ENCODE measurements at places on chromosomes 3 and 15.
A peak's percentile ranks its signal among the peaks of the same experiment; 100 is the strongest.

- DNase-seq: peak; percentile 5
These were observed 223.0 kb downstream of the NSUN3 start for GRCh38 chr3:94285872-94286271.

DNA sequence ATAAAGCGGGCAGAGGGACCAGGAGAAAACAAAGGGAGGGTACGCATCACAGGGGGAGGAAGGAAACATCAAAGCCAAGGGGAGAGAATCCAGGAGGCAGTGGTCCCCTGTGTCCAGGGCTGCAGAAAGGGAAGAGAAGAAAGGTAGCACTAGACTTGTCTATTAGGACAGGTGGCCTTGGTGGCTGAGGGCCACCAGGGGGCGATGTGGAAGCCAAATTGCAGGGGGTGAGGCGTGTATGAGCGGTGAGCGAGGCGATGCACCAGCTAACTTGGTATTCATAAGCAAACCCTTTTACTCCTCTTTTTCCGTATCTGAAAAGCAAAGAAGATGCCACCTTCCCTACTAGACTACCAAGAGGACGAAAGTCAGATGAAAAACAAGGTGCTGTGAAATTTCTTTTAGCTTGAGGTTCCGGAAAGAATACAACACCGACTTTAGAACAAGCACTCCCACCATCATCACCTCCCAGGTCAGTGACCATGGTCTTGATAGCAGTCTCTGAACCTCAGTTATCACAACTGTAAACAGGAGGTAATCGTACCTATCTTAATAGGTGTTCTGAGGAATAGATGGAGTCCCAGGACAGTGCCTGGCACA lies 654.4 kb upstream of the ADAMTS9 start:
- peak; percentile 36 for DNase-seq

DNA sequence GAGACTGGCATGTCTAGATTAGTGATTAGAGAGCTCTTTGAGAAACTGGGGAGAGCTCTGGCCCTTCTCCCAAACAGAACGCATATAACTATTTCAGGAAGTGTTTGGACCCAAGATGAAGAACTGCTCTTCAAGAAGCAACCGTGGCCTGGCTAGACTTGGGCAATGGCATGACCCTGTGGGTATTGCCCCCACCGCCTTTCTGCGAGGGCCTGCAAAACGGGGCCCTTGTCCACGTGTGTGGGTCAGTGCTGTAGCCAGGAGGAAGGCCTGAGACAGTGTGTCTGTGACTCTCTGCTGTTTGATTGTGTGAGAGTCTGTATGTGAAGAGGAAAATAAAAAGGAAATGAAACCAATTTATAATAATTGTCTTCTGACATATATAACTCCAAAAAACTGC lies 42.5 kb downstream of the EEFSEC start:
- DNase-seq: no peak

DNA sequence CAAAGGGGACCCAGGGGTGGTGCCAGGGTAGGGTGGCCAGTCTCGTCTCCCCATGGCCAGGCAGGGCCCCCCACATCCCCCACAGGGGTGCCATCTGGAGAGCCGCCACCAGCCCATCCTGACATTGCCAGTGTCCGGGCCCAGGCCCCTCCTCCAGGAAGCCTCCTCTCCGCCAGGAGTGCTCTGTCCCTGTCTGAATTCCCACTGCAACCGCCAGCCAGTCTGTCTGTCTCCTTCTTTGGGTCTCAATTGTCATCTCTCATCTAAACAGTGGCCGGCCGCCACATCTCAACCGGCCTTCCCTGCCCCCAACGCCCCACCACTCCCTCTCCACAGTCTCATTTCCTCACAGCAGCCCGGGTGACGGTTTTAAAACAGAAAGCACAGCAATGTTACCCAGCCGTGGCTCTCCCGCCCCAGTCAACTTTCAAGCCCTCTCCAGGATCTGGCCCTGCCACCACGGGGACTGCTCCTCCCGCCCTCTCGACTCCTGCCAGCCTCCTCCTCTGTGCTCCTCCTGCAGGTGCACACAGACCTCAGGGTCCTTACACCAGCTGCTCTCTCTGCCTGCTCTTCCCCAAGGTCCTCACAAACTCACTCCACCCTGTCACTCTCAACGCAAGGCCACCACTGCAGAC lies 57.0 kb downstream of the IQSEC1 start:
- no peak for DNase-seq

Data from iris pigment epithelial cell (primary cell).